ENCODE measurements at places on chromosomes 2 and 18.

DNA sequence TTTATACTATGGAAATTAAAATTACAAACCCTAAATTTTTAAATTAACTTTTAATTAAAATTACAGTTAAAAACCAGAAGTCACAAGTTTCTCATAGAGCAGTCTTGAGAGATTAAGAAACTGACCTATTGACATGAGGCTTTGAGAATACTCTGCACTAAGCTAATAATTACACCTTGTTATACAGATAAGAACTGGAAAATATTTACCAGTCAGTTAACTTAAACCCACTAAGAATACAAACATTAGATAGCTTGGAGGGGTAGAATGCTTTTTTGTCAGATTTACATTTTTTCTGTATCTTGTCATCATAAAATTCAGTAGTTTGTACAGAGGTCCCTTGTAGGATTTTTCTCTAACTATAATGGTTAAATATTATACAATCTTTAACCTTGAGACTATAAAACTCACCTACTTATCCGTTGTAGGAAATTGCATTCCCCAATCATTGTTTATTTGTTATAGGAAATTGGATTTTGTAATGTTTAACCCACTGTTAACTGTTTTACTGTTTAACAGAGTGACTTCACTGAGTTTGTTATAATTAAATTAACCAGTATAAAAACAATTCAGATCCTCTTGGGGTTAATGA lies 219.7 kb upstream of the PKDCC start:
- DNase-seq: no peak

DNA sequence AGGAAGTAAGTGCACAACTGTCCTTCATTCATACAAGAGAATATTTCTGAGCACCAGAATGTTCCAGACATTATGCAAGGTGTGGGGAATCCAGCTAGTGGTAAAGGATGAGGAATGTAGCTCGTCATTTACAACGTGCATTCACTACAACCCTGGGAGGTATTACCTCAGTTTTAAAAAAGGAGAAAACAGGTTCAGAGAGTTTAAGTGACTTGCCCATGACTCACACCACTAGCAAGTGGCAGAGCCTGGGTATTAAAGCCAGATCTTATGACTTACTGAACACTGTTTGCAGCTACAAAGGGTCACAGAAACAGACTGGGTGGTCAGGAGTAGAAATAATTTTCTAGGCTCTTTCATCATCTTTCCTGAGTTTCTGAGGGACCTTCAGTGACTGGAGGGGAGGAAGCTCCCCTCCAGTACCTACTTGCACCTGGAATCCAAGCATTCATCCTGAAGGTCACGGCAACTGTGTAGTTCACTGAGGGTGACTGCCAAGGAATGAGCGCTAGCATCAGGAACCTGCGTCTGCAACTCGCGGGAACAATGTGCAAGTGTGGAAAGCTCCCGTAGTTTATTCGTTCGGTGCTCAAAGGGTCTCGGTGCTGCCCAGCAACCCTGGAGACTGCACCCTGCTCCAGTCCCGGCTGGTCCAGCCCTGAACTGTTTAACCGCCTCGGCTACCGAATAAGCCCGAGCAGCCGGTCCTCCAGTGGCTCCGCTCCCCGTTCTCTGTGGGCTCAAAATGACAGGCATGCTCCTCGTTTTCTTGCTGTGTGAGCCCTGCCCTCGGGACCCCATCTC lies 647 bp downstream of the CCDC121 start:
- DNase-seq: no peak

DNA sequence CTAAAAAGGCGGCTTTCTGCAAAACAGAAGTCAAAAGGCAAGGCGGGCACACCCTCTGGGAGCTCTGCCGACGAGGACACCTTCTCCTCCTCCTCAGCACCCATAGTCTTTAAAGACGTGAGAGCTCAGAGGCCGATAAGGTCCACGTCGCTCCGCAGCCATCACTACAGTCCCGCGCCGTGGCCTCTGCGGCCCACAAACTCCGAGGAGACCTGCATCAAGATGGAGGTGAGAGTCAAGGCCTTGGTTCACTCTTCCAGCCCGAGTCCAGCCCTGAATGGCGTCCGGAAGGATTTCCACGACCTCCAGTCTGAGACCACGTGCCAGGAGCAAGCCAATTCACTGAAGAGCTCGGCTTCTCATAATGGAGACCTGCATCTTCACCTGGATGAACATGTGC lies 36.1 kb downstream of the SOCS6 start:
- DNase-seq: no peak

- DNase-seq: no peak
Measured at GRCh38 chr2:12407160-12407559, 309.6 kb upstream of the TRIB2 start.

DNA sequence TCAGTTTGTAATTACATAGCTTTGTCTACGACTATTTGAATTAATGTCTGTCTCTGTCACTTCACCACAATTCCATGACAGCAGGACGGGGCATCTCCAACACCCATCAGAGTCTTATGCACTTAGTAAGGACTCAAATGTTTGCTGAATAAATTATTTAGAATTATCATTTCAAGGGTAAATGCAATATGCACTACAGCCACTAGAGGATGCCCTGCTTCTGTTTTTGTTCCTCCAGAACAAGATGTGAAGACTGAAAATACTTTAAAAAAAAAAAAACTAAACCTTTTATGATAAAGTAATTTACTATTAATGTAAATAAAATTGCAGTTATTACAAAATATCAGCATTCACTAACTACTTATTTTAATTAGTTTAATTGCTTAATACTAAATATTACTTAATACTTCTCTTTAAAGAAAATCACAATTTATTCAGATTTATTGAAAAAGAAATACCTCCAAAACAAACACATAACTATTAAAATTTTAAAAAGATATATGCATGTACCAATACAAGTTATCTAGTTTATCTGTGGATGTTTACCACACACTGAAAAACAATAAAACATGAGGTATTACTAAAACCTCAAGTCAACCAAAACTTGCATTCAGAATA lies 3.2 kb downstream of the PIGN start:
- no peak for DNase-seq

All from stimulated activated CD8-positive, alpha-beta memory T cell treated with anti-CD3 and anti-CD28 coated beads, Interleukin-4, amount 100 ng/mL, for 1 hour (primary cell).